ENCODE measurements at places on chromosomes 7 and 10. TPM values are rescaled to one million over a fixed set of nuclear protein-coding genes. Genes with fewer than 3 reads are reported as not detected.

The TRPV5 gene
- not detected for polyA plus RNA-seq

The ATOH7 gene
- not detected for polyA plus RNA-seq

The UNCX gene
- not detected for polyA plus RNA-seq

The CYP3A4 gene
- 0.31 TPM for polyA plus RNA-seq

The SLC25A28 gene
- 57.9 TPM for polyA plus RNA-seq

The TRIM56 gene
- polyA plus RNA-seq = 8.3 TPM

The EN2 gene
- not detected for polyA plus RNA-seq

The AZGP1 gene
- polyA plus RNA-seq = 461 TPM

The CARD11 gene
- polyA plus RNA-seq = 1.8 TPM

The TECTB gene
- not detected for polyA plus RNA-seq

The PAX4 gene
- not detected for polyA plus RNA-seq

The SPDYE11 gene
- not detected for polyA plus RNA-seq

The SPDYE5 gene
- not detected for polyA plus RNA-seq

The TEX47 gene
- not detected for polyA plus RNA-seq

The MOSPD3 gene
- polyA plus RNA-seq = 30.7 TPM

The CFTR gene
- 0.44 TPM for polyA plus RNA-seq

The PODXL gene
- 3.5 TPM for polyA plus RNA-seq

The LIPF gene
- 36,465 TPM for polyA plus RNA-seq

The HEPACAM2 gene
- 0.83 TPM for polyA plus RNA-seq

The HPSE2 gene
- 0.81 TPM for polyA plus RNA-seq

The NEUROG3 gene
- polyA plus RNA-seq = not detected

Data from stomach (tissue), 19 donors.